Fibroblast of gingiva (primary cell): ENCODE measurements at places on chromosomes 12 and 14.
A peak's percentile ranks its signal among the peaks of the same experiment; 100 is the strongest.

DNA sequence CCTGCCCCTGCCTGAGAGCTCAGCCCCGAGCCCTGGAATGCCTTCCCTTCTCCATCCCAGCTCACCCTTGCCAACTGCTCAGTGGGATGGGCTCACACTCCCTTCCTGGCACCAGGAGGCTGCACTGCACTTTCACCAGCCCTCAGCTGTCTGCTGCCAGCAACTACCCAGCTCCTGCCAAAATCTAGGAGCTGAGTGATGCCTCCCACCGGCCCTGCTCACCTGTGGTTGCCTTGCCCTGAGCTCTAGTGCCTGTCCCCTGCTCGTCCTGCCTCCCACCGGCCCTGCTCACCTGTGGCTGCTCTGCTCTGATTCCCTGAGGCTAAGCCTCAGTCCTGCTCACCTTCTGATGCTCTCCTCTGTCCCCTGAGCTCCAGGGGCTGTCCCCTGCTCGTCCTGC, 119.8 kb downstream of the TMEM121 start:
- DNase-seq, result no peak

GRCh38 chr12:96864335-96864734, 42.7 kb upstream of the NEDD1 start:
- no peak for DNase-seq

- no peak for DNase-seq
These were observed 54.1 kb upstream of the PIK3C2G start for GRCh38 chr12:18207266-18207665.

DNA sequence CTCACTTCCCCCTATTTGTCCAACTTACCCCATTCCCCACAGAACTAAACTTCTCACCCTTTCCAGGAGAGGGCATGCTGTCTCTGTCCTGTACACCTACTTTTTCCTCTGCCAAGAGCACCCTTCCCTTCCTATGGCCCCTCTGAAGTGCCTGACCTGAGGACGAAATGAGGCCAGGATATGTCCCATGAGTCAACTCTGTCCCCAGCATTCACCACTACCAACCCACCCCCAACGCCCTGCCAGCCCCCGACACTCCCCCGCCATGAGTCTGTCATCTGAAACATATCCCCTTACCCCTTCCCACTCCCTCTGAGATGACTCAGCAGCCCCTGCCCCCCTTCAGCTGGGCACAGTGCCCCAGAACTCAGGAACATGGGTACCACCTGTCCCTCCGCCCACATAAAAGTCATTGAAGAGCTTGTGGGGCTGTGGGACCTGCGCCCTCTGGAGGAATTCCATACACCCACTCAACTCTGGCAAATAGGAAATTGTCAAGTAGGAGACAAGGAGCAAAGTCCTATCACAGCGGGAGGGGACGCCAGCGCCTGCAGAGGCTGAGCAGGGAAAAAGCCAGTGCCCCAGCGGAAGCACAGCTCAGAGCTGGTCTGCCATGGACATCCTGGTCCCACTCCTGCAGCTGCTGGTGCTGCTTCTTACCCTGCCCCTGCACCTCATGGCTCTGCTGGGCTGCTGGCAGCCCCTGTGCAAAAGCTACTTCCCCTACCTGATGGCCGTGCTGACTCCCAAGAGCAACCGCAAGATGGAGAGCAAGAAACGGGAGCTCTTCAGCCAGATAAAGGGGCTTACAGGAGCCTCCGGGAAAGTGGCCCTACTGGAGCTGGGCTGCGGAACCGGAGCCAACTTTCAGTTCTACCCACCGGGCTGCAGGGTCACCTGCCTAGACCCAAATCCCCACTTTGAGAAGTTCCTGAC, 26.3 kb downstream of the ITGA7 start:
- DNase-seq, result peak; percentile 63

- DNase-seq, result no peak
These were observed 264.0 kb upstream of the FAR2 start for GRCh38 chr12:28884904-28885679.

DNA sequence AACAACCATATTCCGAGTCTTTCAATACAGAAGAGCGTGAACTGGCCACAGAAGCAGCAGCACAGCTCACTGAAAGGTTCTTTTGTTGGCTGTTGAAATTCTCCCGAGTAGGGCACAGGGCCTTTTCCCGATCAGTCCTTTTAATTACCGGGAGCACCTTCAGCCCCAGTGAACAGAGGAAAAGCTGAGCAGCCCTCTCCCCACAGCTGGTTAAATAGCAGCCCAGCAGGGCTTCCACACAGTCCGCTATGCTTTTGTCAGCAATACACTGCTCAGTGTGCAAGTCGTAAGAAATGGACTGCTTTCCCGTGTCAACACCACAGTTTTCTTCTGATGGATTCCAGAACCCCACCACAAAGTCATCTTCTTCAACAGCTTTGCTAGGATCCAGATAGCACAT, 61.3 kb downstream of the DICER1 start:
- no peak for DNase-seq

DNA sequence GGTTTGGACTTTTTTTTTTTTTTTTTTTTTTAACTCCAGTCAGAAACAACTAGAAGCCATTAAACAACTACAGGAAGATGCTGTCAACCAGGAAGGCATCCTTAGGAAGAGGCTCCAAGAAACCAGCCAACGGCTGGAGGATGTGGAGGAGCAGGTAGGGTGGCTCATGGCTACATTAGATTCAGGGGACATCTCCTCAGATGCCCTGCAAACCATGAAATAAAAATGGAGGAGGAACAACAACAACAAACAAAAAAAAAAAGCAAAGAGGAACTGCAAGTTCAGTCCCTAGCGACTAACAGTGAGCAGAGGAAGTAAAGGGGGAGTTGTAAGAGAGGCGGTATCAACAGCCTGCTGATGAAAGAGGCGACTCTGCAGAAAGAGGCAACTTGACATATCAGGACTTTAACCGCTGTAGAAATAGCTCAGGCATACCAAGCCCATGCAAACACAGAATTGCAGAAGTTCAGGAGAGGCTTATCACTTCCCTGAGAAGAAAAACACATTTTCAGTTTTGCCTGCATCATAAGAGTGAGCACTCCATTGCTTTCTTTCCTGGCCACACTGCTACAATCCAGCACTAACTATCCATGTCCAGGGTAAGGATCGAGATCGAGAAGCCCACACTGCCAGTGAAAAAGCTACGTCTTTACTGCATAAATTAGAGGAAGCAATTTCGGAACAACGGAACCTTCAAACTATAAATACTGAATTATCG, 103.5 kb upstream of the BCAT1 start:
- no peak for DNase-seq

- DNase-seq, result no peak
These were observed 142.3 kb downstream of the DICER1 start for GRCh38 chr14:95015046-95015445.
